ENCODE measurements at places on chromosomes 3 and 15.

- DNase-seq = no peak
Measured at GRCh38 chr3:47892286-47893040, 89.5 kb downstream of the DHX30 start.

DNA sequence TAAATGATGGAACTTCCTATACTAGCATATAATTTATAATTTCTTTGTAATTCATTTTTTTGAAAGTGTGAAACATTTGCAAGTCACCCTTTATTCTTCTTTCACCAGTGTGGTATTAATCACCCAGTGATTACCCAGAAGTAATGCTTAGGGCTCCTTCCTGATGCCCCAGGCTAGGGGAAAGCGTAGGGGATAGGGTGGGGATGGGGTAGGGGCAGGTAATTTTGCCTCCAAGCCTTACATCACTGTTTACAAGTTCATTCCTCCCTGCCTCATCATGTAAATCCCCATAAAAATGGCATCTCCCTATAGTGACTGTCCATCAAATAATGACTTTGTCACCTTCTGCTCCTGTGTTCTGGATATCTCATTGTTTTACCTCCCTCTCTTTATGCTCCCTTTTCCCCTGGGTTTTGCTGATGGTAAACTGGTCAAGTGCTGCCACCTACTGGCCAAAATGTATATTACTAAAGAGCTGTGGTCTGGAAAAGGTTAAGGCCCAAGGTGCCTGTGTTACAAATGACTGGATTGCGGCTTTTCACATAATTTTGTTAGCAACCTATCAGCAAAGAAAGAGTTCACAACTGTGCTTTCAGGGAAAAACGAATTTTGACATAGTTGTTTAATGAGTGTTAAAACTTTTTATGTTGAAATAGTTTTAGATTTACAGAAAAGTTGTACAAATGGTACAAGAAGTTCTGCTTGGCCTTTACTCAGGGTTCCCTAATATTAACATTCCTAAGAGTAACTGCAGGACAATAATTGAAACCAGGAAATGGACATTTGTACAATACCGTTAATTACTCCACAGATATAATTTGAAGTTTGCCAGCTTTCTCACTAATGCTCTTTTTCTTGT lies 54.7 kb downstream of the ONECUT1 start:
- peak; percentile 39 for DNase-seq

- no peak for DNase-seq
Measured at GRCh38 chr3:128287216-128287615, 133.9 kb downstream of the EEFSEC start.

- DNase-seq = no peak
Measured at GRCh38 chr3:193742628-193743027, 149.6 kb downstream of the OPA1 start.

DNA sequence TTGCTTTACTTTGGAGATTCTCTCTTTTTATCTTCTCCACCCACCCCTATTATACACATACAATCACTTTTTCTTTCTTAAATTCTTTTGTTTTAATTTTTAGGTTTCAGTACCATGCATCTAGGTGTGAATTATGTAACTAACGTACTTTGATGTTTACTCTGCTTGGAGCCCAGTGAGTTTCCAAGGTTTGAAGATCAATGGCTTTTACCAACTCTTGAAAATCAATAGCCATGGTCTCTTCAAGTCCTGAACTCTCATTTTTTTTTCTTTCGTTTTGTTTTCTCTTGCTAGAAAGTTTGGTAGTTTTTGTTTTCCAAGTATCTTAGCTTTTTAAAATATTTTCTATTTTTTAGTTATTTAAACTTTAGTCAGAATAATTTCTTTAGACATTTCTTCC lies 417.2 kb downstream of the ZBBX start:
- no peak for DNase-seq

GRCh38 chr15:63587527-63587926 lies 9.7 kb upstream of the FBXL22 start:
- DNase-seq = no peak

- DNase-seq = no peak
Measured at GRCh38 chr3:13149330-13150108, 76.3 kb upstream of the IQSEC1 start.

DNA sequence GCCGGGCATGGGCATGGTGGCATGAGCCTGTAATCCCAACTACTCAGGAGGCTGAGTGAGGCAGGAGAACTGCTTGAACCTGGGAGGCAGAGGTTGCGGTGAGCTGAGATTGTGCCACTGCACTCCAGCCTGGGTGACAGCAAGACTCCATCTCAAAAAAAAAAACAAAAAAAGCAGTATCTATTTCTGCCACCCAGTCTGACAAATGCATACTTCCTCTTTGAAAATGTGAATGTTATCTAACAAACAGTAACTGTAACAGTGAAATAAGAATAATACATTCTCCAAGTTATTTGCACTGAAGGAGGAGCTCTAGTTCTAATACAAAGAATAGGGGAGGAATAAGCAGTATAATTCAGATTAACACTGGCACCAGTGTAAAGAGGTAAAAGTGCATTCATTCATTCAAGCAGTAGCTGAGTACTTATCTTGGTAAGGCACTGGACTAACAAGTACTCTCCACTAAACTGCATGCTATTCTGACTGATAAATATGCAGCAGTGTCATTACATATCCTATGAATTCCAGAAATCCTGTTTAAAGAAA lies 12.9 kb downstream of the VPS13C start:
- DNase-seq = no peak

DNA sequence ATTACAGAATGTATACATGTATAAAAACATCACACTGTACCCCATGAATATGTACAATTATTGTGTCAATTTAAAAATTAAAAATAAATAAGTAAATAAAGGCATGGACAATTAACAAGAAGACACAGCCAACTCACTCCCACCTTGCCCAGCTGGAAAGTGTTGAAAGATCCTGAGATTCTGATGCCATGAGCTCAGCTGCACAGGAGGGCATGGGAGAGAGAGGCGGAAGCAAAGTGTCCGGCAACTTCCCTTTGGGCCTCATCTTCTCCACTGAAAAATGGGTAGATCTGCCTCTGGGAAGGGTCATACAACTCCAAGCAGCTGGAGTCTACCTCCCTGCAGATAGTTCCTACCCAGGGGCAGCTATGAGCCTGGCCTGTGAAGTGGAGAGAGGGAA lies 277.3 kb downstream of the UACA start:
- no peak for DNase-seq

DNA sequence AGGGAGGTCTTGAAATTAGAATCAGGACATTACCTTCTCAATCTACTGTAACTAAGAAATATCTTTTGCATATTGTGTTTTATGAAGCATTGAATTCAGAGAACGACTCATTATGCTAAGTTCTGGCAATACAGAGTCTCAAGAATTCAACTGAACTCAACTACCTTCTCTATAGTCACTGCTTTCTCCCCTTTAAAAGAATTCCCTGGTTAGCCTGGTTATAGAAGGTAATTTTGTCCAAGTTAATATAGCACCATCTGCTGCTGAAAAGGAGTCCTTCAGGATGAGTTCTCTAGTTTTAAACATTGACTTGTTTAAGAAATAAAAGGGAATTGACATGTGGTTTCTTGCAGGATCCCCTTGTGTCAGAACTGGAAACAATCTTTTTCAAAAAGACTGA lies 60.2 kb downstream of the IL16 start:
- no peak for DNase-seq

DNA sequence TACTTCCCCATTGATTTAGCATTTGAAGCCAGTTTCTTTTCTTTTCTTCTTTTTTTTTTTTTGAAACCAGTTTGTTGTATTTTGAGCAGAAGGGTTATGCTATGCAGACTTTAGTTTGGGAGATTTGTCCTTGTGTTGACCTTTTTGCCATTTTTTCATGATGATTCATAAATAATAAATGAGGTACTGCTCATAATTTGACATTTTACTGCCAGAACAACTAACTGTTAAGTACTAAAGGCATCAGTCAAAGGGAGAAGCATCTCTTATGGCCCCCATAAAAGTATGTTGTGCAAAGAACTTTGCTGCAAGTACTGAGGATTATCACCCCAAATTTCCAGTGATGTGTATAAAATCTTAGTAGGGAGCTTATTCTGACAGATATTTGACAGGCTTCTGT lies 1.7 kb upstream of the GPR87 start:
- DNase-seq = peak; percentile 51

DNA sequence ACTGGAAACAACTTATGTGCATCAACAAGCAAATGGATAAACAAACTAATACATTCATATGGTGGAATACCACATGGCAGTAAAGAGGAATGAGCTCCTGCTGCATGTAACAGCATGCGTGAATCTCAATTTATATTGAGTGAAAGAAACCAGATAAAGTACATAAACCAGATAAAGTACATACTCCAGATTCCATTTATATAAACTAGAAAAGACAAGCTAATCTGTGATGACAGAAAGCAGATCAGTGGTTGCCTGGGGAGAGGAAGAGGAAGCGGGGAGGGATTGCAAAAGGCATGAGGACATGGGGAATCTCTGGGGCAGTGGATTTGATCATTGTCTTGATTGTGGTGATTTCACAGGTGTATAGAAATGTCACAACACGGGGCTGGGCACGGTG lies 34.2 kb downstream of the LIMD1 start:
- no peak for DNase-seq

DNA sequence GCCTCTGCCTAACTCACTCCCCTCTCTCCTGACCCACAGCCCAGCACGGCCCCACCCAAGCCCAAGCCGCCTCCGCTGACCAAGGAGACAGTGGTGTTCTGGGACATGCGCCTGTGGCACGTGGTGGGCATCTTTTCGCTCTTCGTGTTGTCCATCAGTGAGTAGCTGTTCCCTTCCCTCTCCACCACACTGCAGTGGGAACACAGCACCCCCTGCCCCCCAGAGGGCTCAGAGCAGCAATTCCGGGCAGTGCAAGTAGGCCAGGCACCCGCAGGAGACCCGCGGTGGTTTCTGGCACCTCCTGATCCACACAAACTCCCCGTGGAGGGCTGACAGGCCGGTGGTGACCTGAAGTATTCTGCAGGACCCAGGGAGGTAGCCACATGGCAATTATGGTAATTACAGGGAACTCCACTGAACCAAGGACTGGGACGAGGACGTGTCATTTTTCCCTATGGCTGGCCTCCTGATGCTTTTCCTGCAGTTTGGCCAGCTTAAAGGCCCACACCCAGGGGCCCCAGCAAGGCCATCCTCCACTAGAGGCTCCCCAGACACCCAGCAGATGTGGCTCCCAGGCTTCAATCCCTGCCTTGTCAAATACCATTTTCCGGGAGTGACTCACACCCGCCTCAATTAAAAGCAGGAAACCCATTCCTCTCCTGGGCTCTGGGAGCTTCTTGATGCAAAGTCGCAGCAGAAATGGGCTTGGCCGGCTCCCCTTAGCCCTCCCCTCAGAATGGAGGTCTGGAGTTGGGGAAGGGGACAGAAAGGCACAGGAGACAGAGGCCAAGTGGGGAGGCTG lies 4.8 kb downstream of the TMIE start:
- DNase-seq = peak; percentile 75

DNA sequence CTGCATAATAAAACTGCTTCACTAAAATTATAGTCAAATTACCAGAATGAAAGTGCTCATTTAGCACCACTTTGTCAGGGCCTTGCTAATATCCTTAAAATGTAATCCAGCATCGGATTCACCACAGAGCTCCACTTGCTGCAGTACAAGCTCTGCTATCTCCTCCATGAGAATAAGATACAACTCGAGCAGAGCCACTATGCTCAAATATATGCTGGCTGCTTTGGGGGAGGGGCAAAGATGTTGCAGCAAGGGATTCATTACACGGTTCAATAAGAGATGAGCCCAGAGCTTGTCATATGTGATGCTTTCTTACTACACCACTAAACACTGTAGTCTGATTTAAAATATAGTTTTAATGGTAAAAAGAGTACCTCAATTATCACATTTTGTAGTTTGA lies 72.2 kb downstream of the DLG1 start:
- DNase-seq = no peak

GRCh38 chr15:65512807-65513416 lies 4.6 kb downstream of the DPP8 start:
- DNase-seq = no peak

DNA sequence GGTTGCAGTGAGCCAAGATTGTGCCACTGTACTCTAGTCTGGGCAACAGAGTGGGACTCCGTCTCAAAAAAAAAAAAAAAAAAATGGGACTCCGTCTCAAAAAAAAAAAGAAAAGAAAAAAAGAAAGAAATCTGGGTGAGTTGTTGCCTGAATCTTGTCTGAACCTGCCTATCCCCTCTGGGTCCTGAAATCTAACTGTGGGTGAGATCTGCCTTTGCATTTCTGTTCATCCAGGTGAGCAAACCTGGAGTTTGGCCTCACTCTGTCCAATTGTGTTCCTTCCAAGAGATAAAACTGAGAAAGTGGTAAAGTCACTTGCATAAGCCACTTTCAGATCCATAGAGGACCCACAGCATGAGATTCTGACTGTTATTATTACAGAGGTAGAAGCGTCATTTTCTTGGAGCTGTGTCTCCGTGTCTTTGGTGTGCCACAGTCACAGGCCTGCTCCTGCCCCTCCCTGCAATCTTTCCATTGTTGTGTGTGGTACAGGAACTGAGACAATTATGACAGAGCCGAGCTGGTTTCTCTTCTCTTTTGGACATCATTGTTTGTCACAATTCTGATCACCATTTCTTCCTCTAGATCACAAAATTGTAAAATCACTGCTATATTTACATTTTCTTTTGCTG lies 235.9 kb downstream of the LPP start:
- DNase-seq = no peak

GRCh38 chr3:194418671-194419070 lies 19.6 kb upstream of the GP5 start:
- DNase-seq = no peak

GRCh38 chr3:163773136-163773535 lies 1305.2 kb downstream of the SI start:
- DNase-seq = no peak

GRCh38 chr15:87470923-87471322 lies 785.6 kb downstream of the NTRK3 start:
- no peak for DNase-seq

DNA sequence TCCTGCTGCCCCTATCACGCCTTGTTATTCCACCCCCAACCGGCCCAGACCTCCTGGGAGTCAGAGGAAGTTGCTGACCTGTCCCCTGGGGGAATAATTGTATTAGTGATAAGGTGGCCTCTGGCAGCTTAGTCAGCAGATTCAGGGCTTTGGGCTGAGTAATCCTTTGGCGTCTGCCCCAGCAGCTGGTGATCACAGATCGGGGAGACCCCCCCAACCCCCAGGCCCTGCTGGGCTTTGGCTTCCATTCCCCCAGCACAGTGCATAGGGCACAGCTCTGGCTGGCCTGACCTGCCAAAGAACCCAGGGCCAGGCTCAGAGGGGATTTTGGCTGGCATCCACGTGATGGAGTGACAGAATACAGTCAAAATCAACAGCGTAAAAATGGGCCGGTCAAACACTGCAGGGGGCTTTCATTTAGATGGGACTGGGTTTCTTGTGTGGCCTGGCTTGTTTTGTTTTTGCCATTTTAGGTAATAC lies 3.9 kb upstream of the NR2E3 start:
- DNase-seq = no peak

Measured in fibroblast of skin of left quadriceps (primary cell).